ENCODE measurements at places on chromosomes 7 and 10. TPM values are rescaled to one million over a fixed set of nuclear protein-coding genes. Genes with fewer than 3 reads are reported as not detected.

CTAGE4 gene
- 0.59 TPM for total RNA-seq

GRM8 gene
- not detected for total RNA-seq

PDK4 gene
- 0.45 TPM for total RNA-seq

SAMD8 gene
- total RNA-seq = 10.1 TPM

HOXA7 gene
- total RNA-seq = 4.2 TPM

ECHDC3 gene
- 29.8 TPM for total RNA-seq

SNCG gene
- total RNA-seq = 18.3 TPM

MORN4 gene
- 9.4 TPM for total RNA-seq

PCDH15 gene
- total RNA-seq = not detected
